ENCODE measurements at places on chromosomes 1 and 21.
A peak's percentile ranks its signal among the peaks of the same experiment; 100 is the strongest.

DNA sequence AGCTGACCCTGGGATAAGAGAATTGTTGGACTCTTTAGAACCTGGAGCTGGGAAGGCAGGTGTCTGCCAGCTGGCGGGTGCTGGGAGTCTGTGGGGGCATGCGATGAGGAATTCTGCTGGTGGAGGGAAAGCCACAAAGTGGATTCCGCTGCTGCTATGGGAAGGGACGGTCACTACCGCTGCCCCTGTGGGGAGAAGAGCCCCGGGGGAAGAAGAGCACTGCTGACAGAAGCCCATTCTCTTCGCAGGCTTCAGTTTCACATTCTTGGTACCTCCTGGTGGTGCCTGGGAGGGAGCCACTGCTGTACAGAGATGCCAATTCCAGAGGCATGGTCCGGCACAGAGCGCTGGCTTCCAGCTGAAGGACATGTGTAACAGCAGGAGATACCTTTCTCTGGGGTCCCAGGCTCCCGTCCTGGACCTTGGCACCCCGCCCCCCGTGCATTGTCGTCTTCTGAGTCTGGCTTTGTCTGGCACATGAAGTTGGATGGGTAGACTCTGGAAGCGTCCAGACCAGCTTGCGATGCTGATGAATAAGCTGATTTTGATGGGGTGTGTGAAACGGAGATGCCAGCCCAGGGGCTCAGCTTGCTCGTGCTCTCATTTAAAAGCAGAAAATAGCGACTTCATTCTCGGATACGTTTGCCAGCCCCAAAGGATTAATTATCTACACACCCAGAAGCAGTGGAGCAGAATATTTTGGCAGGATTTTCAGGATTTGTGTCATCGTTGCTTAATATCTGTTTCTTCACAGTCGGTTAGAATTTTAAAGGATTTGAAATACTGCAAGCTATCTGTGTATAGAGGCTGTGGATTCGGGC lies 13.2 kb downstream of the PDXK start:
- DNase-seq = no peak

GRCh38 chr1:241292973-241293372 lies 64.0 kb downstream of the RGS7 start:
- DNase-seq = no peak

DNA sequence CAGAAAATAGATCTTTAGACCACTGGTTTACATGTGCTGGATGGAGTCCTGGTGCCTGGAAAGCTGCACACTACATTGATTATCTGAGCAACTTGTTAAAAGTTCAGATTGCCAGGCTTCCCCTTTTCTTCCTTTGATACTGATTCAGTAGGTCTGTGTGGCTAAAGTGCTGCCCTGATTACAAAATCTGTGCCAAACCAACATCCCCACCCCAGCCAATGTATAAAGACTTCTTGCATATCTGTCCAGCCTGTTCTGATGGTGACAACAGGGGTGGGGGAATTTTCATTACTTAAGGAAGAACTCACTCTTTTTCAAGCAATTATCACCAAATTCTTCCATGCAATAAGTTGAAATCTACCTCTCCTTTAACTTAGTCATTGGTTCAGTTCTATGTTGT lies 135.5 kb downstream of the TNFSF18 start:
- no peak for DNase-seq

DNA sequence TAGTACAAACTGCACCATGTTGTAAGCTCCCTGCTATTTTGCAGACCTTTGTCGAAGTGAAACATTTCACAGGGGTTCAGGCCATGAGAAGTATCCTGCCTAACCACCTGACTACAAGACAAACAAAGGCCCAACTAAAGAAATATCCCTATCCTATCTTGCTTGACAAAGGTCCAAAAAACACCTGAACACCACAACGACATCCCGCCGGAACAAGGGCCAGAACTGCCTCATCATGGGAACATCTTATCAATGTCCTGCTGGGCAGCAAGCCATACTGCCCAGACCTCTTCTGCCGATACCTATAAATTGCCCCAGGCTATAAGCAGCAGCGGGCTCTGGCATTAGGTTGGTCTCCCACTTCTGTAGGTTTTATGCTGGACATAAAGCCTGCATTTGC lies 12.3 kb downstream of the MYSM1 start:
- no peak for DNase-seq

GRCh38 chr1:115783311-115783710 lies 14.8 kb upstream of the CASQ2 start:
- no peak for DNase-seq

- DNase-seq = peak; percentile 74
These were observed 12.6 kb upstream of the ADORA3 start for GRCh38 chr1:111516005-111516535.

GRCh38 chr21:15190837-15191236 lies 126.0 kb upstream of the NRIP1 start:
- DNase-seq = no peak

DNA sequence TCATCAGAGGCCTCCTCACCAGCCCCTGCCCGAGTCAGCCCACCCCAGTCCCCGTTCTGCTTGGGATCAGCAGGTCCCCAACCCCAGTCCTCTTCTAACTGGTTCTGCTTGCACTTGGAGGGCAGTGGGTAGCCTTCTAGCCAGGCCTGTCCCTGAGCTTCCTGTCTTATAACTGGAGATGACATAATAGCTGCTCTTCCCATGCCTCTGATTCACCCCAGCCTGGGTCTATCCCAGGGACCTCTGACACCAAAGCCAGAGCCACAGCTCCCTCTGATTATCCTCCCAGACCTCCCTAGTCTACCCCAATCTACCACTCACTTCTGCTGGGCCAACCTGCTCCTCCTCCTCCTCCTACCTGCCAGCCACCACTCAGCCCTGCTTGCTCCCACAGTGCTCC lies 31.4 kb downstream of the IQGAP3 start:
- no peak for DNase-seq

DNA sequence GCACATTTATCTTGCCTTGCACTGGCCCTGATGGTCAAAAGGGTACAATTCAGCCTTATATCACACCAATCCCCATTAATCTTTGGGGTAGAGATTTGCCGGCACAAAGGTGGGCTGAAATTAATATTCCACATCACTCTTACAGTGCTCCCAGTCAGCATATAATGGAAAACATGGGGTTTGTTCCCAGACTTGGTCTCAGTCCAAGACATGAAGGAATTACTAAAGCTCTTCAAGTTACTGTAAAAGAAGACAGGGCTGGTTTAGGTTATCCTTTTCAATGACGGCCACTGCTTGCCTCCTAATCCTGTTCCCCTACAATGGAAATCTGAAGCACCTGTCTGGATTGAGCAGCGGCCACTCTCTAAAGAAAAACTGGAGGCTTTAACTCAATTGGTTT lies 160.7 kb downstream of the IER5 start:
- DNase-seq = no peak

DNA sequence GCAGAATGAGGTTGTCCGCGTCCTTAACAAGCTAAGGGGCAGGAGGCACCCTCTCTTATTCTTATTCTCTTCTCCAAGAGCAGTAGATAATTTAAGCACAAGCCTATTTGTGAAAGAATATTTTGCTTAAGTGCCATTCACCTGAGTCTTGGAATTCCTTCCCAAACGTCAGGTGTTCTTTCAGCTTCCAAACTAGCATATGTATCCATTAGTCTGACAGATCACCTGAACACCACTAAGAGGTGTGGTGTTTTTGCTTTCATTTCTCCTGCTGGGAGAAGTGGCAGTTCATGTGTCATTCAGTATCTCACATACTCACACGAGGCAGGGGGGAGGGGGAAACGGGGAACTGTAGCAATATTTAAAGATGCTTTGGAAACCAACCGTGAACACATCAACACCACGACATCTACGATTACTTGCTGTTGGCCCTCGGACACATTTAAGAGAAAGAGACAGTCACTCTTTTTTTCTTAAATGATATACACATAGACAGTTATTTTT lies 45.5 kb upstream of the RBM15 start:
- no peak for DNase-seq

- DNase-seq = no peak
These were observed 14.5 kb downstream of the TIAM1 start for GRCh38 chr21:31329456-31330143.

DNA sequence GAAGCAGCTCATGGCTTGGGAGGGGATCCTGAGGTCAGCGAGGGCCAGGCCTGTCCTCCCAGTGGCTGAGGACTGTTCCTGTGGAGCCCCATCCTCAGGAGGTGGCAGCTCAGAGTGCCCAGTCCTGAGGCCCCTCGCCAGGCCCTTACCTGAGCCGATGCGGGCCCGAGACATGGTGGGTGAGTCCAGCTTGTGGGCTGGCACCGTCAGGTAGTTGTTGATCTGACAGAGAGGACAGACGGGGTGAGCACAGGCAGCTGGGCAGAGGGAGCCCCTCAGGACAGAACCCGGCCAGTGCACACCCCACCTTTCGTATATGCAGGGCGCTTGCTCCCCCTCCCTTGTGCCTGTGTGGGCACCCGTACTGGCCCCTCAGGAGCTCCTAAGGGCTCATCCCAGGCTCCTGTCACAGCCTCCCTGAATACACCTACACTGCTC lies 53.9 kb downstream of the SLC9A1 start:
- DNase-seq = no peak

DNA sequence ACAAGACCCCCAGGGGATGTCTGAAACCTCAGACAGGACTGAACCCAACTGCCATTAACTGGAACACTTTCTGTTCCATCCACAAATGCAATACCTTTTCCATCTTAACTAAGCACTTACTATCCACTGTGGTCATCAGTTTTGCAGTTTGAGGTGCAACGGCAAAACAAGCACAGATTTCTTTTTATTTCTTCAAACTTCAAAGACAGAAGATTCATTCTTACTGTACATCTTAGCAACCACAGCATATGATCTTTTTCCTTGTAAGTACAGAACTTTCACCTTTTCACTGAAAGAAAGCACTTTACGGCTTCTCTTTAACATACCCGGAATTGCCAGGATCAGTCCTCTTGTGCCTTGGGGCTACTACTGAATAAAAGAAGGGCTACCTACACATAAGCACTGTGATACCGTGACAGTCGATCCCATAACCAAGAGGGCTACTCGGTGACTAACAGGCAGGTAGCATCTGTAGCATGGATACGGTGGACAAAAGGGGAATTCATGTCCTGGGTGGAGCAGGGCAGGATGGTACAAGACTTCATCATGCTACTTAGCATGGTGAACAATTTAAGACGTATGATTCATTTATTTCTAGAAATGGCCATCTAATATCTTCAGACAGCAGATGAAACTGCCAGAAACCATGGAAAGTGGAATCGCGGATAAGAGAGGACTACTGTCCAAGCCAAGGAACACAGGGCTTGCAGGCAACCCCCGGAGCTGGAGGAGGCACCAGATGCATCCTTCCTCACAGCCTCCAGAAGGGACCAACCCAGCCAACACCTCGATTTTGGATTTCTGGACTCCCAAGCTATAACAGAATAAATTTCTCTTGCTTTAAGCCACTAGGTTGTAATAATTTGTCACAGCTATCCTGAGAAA lies 18.4 kb downstream of the ERG start:
- DNase-seq = no peak

DNA sequence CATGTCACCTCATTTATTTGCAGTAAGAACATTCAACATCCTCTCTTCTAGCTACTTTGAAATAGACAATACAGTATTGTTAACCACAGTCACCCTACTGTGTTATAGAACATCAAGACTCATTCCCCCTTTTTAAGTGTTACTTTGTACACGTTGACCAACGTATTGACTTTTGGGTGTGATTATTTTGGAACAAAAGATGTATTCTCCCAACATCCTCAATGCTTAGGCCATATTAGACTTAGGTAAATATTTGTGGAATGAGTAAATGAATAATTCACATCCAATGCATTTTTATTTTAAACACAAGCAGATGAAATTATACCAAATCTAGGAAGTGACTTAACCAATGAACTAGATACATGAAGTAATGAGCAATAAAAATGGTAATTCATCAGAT lies 296.6 kb downstream of the CHRM3 start:
- no peak for DNase-seq

DNA sequence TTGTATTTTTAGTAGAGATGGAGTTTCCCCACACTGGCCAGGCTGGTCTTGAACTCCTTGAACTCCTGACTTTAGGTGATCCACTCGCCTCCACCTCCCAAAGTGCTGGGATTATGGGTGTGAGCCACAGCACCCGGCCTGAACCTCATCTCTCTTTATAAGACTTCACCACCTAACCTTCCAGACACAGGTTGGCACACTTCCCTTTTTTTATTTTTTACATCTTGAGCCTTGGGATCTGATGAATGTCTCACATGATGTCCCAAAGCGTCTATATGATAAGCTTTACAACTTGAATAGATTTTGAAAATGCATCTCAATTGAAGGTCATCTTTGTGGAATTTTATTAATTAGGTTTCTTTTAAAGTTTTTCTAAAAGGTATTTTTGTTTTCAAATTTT lies 172.4 kb upstream of the IVNS1ABP start:
- no peak for DNase-seq

- no peak for DNase-seq
These were observed 131.1 kb upstream of the WNT4 start for GRCh38 chr1:22273686-22274681.

DNA sequence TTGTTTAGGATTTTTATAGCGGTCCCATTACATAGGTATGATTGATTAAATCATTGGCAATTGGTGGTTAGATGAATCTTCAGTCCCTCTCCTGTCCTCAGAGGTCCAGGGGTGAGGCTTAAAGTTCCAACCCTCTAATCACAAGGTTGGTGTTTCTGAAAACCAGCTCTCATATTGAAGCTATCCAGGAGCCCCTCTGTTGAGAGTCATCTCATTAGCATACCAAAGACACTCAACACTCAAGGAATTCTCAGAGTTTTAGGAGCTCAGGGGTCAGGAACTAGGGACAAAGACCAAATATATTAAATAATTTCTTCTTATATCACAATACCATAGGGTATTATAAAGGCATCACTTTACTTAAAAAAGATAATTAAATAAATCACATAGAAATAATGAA lies 23.3 kb downstream of the FCRL2 start:
- DNase-seq = no peak

GRCh38 chr1:156842618-156843300 lies 16.2 kb downstream of the INSRR start:
- no peak for DNase-seq

DNA sequence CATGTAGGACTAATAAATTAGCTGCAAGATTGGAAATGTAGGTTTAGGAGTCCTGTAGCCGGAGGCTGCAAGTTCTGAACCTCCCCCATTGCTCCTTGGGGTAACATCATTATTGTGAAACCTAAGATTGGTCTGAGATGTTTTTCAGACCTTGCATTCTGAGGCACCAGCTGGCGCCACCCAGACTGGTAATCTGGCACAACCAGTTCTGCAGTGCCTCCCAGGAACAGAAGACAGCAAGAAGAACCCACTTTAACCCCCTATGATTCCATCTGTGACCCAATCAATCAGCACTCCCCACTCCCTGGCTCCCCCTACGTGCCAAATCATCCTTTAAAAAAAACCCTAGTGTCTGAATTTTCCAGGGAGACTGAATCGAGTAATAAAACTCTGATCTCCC lies 11.6 kb upstream of the DNAJC6 start:
- DNase-seq = no peak
